ENCODE measurements at places on chromosomes 16 and 17. TPM values are rescaled to one million over a fixed set of nuclear protein-coding genes. Genes with fewer than 3 reads are reported as not detected.

TERB1 gene
- not detected for polyA plus RNA-seq

PPP1R27 gene
- 0.12 TPM for polyA plus RNA-seq

TSPOAP1 gene
- polyA plus RNA-seq: 0.04 TPM

NSRP1 gene
- polyA plus RNA-seq: 10.1 TPM

SLC6A4 gene
- polyA plus RNA-seq: 0.01 TPM

GPRC5C gene
- polyA plus RNA-seq: 24.2 TPM

PRSS27 gene
- polyA plus RNA-seq: 0.20 TPM

MEOX1 gene
- polyA plus RNA-seq: 0.10 TPM

CRYBA1 gene
- polyA plus RNA-seq: not detected

DNA sequence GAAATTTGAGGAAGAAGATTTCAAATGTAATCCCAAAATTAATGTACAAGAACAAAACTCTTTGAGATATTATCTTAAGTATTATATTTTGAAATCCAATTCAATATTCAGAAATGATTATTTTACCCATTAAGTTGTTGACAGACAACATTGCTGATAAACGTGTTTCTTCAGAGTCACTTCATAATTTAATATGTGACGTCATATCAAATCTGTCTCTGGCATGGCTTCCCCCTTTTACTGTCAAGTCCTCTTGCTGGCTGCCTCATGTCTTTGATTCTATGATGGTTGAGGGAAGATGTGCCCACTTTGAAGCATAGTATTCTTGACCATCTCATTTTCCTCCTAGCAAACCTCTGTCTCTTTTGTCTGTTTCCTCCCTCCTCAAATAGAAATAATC lies 1257.1 kb upstream of the GOT2 start:
- DNase-seq: no peak

DNA sequence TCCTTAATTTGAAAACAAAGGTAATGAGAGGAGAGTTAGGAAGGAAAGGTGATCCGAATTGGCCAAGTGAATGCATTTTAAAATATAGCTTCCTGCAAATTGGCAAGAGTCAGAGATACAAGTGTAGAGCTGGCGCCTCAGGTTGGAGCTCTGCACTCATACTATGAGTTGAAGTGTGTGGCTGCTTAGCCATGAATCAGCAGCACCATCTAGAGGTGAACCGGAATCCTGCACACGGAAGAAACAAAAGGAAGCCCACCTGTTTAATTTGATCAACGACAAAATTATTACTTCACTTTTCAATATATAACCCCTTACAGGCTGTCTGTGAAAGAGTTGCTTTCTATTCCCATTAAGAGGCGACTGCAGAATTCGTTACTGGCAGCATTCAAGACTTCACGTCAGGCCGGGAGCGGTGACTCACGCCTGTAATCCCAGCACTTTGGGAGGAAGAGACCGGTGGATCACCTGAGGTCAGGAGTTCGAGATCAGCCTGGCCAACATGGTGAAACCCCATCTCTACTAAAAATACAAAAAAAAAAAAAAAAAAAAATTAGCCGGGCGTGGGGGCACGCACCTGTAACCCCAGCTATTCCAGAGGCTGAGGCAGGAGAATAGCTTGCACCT lies 1253.7 kb upstream of the CDH8 start:
- no peak for DNase-seq

GRCh38 chr17:65441053-65441605 lies 120.3 kb downstream of the AXIN2 start:
- DNase-seq: no peak

- DNase-seq: no peak
These were observed 59.5 kb downstream of the RAI1 start for GRCh38 chr17:17740615-17741348.

DNA sequence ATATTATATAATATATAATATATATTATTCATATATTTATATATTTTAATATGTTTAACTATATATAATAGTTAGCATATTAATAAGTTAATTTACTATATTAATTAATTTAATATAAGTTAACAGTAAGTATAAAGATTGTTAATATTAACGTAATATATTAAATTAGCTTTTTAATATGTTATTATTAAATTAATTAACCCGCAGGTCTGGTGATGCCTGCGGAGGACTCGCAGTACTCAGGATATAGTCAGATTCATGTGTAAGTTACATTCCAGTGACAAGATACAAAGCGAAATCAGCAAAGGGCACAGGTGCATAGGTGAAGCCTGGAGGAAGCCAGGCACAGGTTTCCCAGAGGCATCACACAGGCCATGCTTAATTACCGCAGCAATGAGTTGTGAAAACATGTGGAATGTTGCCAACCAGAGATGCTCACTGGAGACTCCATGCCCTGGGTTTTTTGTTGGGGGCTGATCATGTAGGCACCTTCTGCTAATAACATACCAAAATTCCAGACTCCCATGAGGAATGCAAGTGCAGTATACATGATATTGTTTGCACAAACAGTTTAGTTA lies 130.4 kb upstream of the MPHOSPH6 start:
- DNase-seq: no peak

- no peak for DNase-seq
These were observed 59.0 kb upstream of the MED9 start for GRCh38 chr17:17417718-17418181.

DNA sequence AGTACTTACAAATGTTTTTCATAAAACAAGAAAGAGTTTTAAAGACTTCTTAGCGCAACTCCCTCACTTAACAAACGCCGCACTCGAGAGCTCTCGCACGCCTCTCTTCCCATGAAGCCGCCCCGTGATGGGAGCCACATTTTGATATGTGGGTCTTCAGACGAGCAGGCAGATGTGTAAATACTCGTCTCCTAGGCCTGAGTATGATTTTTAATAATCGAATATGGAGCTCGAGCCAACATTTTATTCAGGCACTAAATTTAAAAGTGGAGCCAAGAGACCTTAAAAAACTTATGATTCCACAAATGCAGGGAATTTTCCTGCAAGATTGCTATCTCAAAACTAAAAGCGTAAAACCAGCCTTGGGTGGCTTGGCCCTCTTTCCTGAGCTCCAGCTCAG lies 55.4 kb downstream of the IRX6 start:
- no peak for DNase-seq

GRCh38 chr17:65208717-65209116 lies 71.5 kb downstream of the RGS9 start:
- no peak for DNase-seq

DNA sequence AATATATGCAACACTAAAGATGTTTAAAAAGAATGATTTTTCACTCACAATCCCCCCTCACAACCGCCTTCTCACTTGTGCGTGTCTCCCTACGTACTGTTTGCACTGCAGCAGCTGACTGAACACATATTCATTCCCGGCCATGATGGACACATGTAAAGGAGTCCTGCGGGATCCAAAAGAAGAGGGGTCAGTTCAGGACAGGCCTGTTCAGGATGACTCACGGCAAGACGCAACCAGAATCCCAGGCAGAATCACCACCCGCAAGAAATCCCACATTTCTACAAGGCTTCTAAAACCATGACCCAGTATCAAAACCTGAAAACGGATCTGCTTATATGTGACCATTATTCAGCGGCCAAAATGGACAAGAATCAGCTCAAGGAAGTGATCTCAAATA lies 52.3 kb downstream of the CYB5D2 start:
- DNase-seq: no peak

DNA sequence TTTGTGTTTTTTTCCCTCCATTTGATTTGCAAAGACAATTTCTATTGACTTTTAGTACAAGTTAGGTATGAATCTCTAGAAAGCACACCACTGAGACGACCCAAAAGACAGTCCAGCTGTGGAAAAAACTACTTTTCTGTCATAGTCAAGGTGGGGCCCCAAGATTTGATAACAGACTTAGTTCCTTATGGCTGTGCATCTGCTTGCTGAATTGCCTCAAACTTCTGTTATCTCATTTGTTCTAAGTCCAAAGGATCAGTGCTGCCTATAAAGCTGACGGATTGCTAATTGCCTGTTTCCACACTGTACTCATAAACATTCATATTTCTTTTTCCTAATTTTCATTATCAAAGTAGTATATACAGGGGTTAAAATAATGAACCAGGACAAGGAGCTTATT lies 180.8 kb downstream of the SPECC1 start:
- no peak for DNase-seq

GRCh38 chr16:72937360-72937759 lies 110.6 kb downstream of the ZFHX3 start:
- DNase-seq: no peak

DNA sequence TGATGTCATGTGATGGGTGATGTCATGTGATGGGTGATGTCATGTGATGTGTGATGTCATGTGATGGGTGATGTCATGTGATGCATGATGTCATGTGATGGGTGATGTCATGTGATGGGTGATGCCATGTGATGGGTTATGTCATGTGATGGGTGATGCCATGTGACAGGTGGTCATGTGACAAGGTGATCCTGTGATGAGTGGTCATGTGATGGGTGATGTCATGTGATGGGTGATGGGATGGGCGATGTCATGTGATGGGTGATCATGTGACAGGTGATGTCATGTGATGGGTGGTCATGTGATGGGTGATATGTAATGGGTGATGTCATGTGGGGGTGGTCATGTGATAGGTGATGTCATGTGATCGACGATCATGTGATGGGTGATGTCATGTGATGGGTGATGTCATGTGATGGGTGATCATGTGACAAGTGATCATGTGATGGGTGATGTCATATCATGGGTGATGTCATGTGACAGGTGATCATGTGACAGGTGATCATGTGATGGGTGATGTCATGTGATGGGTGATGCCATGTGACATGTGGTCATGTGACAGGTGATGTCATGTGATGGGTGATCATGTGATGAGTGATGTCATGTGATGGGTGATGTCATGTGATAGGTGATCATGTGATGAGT lies 17.2 kb downstream of the CD300LB start:
- DNase-seq: no peak

DNA sequence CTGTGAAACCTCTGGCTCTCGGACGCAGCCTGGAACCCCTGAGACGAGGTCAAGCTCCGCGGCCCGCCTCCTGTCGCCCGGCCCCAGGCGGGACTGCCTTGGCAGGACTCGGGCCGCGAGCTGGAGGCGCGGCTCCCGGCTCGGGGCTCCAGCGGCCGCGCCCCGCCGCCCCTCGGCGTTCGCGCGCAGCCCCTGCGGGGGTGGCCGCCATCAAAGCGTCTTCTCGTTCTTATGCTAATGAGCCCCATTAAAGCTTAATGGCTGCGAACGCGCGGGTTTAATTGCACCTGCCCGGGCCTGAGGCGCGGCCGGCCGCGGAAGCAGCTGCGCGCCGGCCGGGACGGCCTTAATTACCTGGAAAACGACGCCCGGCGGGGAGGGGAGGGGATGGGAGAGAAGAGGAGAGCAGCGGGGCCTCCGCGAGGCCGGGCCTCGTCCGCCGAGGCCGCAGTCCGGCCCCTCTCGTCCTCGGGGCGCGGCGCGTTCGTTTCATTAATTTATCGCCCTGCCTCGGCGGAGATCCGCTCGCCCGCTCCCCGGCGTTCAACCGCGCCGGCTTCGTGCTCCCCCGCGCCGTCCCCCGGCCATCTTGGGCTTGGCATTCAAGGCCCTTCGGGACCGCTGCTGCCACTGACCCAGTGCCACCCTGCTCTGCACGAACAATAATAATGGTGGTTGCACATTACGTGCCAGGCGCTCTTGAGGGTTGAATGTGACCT lies 19.2 kb downstream of the RAI1 start:
- no peak for DNase-seq

- DNase-seq: no peak
These were observed 45.9 kb downstream of the ABAT start for GRCh38 chr16:8720080-8720966.

DNA sequence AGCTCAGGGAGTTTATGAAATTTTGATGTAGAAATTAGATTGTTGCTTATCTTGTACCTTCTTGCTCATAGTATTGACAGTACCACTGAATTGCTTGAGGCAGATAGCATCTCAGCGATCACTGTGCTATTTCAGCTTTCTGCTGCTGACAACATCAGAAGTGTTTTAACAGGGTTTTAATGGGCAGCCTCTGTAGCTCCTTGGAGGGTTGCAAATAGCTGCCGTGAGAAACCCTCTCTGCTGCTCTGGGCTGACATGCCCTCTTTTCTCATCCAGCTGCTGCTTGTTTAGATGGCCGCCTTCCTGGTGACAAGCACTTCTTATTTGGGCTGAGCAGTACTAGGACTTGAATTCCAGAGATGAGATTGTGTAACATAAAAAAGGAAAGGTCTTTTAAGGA lies 180.2 kb upstream of the TBX2 start:
- DNase-seq: no peak

DNA sequence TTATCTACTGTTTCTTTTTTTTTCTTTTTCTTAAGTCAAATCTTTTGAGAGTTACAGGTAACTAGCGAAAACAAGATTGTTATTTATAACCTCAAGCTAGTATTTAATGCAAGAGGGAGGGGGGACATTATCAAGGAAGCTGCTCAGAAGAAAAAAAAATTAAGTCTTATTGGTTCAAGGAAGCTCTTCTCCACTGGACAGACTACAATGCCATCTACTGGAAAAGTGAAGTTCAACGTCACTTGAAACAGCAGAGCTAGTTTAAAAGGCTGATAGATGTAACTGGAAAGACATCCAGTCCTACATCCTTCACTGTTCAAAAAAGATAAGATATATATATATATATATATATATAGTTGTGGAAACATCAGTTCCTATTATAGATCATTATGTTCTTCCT lies 418.0 kb upstream of the PSMD7 start:
- no peak for DNase-seq

DNA sequence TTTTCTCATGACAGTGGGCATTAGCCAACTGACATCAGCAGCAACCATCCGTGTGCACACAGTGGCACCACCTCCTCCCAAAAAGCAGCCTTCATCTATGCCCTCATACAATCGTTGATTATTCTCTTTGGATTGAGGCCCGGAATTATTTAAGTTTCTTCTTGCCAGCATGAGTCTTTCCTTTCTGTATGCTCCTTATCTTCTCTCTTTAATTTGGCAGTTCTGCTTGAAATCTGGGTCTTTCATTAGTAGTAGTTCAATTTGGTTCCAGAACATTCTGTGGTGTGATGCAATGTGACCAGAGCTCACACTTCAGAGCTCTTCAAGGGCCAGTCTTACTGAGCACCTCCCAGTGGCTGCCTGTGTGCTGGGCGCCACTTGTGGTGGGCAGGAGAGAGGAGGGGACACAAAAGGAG lies 52.2 kb upstream of the STH start:
- DNase-seq: no peak

GRCh38 chr17:7834957-7835813 lies 1.2 kb downstream of the KDM6B start:
- peak; percentile 90 for DNase-seq

- DNase-seq: no peak
These were observed 19.8 kb upstream of the ADGRG1 start for GRCh38 chr16:57608462-57609113.

- DNase-seq: no peak
These were observed 17.3 kb downstream of the MPHOSPH6 start for GRCh38 chr16:82152641-82153112.

DNA sequence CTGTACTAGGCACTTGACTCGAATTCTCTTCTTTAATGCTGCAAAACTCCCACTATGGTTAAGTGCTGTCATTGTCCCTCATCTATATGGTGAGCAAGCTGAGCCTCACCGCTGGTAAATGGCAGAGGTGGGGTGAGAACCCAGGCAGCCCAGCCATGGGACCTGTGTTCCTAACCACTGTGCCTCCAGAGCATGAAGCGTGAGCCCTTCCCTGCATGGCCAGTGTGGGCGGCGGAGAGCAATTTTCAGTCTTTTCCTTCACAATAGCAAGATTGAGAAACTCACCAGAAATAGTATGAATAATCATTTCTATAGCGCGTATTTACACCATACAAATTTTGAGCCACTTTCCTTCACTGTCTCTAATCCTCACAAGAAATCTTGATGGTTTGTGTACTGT lies 9.2 kb downstream of the BFAR start:
- no peak for DNase-seq
